ENCODE measurements at places on chromosomes 1 and 21.
A peak's percentile ranks its signal among the peaks of the same experiment; 100 is the strongest.

DNA sequence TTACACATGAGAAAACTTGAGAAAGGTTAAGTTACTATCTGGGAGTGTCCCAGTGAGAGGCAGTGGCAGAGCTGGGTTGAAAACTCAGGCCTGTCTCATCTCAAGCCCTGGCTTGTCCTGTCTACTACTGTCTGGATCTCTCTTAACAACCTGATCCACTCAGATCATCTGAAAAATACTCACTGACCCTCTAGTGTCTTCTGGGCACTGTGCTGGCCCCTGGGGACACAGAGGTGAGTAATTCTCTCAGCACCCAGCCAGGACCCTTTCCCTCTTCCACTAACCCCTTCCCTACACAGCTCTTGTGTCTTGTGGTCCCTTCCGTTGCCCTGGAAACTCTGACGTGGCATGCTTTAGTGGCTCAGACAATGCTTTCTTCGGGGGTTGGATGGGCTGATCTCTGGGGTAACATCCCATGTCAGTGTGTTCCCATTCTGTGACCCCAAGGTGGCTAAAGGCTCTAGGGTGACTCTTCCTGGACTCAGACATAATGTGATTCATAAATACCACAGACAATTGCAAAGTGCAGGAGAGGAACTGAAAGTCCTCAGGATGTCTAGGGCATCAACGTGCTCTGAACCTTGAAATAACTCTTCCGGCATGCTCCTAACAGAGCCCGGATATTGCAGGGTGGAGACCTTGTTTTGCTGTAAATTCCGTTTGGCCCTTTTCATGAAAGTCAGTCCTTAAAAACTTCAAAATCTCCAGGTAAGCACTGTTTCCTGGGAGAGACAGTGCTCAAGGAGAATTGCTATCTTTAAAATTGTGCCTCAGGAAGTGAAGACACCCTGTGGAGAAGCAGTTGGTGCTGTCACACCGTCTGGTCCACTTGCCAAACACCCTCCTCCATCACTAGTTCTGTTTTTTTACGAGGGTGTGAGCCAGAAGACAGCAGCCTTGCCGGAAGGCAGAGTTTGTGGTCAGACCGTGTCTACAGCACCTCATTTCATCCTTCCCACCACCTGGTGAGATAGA lies 4.0 kb downstream of the SHISAL2A start:
- peak; percentile 59 for DNase-seq

DNA sequence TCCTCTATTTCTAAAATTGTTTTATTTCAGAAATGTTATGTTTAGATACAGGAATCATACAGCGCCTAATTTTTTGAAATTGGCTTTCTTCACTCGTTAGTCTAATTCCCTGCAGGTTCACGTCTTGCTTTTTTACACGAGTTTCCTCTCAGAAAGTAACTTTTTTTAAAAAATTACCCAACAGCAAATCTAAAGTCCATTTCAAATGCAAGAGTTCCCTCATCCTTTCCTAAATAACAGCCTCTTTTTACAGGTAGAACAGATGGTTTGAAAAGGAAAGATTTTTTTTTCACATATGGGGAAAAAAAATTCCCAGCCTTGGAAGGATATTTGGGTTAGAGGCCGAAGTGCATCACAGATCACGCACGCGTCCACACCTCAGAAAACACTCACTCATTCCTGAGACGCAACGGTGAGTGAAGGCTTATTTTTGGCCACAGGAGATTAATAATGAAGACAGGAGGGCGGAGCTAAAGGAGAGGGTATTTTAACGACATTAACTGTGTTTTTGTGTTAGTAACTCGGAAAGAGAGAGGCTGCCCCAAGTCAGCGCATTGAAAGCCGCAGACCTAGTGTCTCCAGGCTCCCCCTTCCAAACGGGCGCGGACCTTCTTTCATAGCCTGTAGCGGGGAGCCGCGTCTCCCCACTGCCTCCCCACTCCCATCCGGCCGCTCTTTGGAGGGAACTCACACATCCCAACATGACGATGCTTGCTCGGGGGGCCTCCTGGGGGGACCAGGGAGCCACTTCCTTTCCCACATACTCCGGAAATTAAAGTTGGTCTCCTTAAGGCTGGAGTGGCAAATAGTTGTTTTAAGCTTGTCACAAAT lies 969 bp upstream of the RIPK4 start:
- no peak for DNase-seq

DNA sequence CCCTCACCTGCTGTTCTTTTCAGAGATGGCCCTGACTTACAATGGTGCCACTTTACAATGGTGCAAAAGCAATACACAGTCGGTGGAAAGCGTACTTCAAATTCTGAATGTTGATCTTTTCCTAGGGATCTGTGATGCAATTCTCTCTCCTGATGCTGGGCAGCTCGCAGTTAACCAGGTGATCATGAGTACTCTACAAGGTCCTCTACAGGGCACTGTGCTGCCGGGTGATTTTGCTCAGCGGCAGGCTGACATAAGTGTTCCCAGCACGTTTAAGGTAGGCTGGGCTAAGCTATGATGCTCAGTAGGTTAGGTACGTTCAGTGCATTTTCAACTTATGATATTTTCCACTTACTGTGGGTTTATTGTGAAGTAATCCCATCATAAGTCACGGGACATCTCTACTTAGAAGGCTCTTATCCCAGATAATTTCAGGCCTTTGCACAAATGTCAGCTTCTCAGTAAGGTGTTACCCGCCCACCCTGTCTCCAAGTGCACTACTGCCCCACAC lies 126.5 kb downstream of the KCNN3 start:
- no peak for DNase-seq

DNA sequence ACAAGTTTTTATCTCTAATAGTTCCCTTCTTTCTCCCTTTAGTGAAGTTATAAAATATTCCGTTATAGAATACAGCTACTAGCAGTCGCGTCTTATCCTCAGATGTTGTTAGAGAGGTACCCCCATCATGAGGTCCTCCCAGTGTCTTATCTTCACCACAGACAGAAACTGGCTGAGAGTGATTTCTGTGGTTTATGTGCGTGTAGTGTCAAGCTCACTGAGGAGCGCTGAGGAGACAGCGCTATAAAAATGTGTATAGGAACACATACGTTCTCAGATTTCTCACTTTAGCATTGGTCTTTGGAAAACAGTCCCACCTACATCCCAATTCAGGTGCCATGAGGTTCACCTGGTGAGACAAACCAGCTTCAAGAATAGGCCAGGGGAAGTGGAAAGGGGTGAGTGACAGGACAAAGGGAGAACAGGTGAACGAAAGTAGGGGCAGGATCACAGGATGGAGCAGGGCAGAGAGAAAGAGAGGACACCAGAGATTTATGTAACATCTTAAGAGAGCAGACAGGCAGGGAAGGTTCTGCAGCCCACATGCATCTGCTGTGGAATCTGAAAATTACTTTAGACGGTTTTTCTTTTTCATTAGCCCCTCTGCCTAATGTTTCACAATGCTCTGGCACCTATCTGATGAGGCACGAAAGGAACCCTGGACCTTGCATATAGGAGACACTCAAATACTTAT lies 2.7 kb upstream of the PLEKHO1 start:
- no peak for DNase-seq

- no peak for DNase-seq
Observed at GRCh38 chr1:159968901-159969300, 14.9 kb upstream of the SLAMF9 start.

DNA sequence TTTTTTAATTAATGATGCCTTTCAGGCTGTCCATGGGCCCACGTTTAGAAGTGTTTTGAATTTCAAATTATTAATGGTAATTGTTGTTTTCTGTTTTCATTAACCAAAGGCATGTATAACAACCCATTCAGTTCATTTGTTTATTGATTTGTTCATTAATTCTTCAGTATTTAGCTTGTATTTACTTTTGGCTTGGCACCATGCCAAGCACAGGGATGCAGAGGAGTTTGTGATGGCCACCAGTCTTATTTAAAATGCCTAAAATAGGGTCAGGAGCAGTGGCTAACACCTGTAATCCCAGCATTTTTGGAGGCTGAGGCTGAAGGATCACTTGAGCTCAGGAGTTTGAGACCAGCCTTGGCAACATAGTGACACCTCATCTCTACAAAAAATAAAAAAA lies 75.3 kb downstream of the ROR1 start:
- no peak for DNase-seq

DNA sequence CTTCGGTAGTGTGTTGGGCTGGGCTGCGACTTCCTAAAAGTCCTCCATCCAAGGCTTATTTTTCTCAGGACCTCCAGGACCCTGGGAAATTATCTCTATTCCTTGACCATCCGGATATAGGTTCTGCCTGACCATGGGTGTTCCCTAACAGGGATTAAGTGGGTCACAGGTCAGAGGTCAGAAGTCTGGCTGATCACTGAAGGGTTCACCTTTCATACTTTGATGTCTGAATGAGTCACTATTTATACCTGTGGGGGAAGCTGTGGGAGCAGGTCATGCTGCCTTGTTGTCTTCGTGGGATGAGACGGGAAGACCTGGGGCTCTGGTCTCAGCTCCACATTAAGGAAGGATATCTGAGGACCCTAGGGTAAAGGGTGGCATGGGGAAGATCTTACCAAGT lies 65.0 kb upstream of the ETV3 start:
- DNase-seq = no peak

- no peak for DNase-seq
Observed at GRCh38 chr1:245678860-245679411, 524.2 kb downstream of the KIF26B start.

DNA sequence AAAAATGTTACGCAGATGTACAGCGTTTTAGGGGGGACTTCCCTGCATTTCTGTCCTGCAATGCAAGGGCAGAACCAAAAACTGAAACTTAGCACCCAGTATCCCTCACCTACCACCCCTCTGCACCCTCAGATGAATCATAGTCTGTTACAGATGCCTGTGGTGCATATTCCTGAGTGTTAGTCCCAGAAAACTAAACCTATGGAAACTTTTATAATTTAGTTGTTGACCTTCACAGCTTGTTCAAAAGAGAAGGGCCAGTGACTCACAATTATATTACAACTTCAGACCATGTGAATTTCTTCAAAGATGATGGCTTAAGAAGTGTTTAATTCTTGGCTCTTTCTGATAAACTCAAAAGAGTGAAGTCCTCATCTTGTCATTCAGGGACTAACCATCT lies 5.8 kb downstream of the PTGER3 start:
- no peak for DNase-seq

DNA sequence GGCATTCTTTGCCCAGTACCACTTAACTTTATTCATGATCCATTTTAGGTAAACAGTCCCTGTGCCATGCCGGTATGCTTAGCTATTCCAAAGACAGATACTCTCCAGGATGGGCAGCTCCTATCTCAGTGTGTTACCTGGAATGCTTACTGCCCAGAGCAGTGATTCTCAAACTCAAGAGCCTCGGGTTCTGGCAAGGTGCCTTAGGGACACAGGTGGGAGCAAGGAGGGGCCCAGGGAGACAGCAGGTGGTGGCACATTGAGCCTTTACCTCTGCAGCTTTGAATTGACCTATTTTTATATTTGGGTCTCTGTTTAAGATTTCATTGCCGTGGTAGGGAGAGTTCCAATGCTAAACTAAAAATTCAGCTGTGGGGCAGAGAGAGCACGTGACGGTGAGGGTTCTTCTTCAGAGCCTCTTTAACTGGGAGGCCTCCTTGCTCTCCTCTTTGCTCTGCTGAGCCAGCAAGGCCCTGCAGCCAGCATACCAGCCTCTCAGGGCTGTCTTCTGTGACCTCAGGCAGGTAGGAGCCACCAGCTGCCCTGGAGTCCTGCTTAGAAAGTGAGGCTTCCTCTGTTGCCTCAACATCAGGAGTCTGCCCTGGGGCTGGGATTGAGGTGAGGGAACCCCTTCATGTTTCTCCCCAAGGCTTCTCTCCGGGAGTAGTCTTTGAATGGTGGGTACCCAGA lies 20.2 kb downstream of the PHGDH start:
- no peak for DNase-seq

DNA sequence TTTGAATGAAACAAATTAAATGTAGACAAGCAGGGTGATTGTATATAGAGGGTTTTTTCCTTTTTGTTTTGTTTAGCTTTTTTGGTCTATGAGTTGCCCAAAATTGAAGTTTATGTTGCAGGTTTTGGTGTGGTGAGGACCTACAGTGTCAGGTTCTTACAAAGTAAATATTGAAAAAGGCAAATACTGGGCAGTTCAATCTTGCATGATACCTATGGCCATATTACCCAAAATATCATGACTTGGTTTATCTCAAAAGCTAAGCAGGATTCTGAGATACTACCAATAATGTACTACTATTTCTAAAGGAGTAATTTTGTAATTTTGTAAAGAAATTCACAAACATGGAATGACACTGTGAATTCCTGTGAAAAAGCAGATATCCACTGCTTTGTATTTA lies 1.8 kb downstream of the DNAJB4 start:
- DNase-seq = no peak

- no peak for DNase-seq
Observed at GRCh38 chr21:45300786-45301520, 13.3 kb upstream of the POFUT2 start.

GRCh38 chr1:151702936-151703335 lies 13.7 kb downstream of the CELF3 start:
- DNase-seq = no peak

DNA sequence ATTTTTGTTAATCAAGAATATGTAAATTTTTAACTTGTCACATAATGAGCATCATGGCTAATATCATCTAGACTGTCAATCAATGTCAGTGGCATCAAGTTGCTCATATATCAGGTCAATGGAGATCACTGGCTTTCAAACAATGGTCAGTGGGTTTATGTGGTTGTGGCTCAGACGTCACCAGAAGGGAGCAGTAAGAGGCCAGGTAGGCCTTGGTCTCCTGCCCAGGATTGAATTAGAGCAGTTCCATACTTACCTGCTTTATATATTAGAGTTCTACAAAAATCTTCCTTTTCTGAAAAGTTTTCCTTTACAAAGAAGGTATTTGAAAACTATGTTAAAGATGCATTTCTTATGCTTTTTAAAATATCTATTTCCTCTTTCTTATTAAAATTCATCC lies 206.3 kb upstream of the B3GALT2 start:
- no peak for DNase-seq

DNA sequence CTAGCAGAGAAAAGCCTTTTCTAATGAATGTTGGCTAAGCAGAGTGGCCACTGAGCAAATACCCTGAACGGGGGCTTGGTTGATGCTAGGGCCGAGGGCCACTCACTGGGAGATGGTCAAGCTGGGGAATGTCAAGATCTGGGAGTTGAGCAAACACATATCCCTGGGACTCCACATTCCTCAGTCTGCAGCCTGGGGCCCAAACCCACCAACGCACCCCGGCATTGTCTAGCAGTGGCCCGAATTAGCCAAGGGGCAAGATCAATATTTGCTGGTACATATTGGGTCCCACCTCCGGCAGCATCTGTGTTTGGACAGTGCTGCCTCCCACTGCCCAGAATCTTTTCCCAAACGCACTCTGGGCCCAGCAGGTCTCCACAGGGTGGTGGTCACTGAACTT lies 144.1 kb downstream of the TRABD2B start:
- no peak for DNase-seq

DNA sequence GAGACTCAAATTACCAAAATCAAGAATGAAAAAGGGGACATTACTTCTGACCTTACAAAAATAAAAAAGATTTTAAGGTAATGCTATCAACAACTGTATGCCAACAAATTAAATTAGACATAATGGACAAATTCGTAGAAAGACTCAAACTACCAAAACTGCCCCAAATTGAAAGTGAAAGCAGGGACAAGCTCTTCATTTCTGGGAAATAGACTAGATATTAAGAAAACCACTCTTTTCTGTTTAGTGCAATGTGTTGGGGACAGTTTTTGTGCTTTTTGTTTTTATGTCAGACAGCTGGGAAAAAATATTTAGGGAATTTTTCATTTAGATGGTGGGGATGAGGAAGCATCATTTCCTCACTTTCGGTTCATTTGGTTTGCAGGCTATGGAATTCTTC lies 4.9 kb upstream of the GBP1 start:
- DNase-seq = no peak

GRCh38 chr1:67735806-67736627 lies 51.0 kb downstream of the GADD45A start:
- DNase-seq = peak; percentile 26

- no peak for DNase-seq
Observed at GRCh38 chr1:47751996-47752451, 245.2 kb downstream of the TRABD2B start.

Measured in stimulated activated CD4-positive, alpha-beta T cell treated with anti-CD3 and anti-CD28 coated beads, Interleukin-12 subunit alpha, Interleukin-12 subunit beta, amount 100 ng/mL, for 48 hours (primary cell).